Bronchial epithelial cell (primary cell): ENCODE measurements at places on chromosomes 6 and 20.
A peak's percentile ranks its signal among the peaks of the same experiment; 100 is the strongest.

GRCh38 chr6:142300758-142301650 is 803 bp upstream of the ADGRG6 start:
- peak; percentile 98 for DNase-seq

- peak; percentile 39 for DNase-seq
These were observed 76.4 kb upstream of the RNF24 start for GRCh38 chr20:4091490-4092479.

DNA sequence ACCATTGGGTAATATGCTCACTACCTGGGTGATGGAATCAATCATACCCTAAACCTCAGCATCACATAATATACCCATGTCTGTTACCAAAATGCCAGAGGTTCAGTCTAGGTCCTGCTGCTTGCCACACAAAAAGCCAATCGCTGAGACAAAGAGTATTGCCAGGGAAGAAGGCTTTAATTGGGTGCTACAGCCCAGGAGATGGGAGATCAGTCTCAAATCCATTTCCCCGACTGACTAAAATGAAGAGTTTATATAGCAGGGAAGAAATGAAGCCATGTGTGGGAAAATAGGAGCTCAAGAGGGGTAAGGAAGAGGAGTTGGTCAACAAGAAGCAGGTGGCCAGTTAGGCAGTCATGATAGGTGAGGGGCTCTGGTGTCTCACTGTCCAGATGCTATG is 149.6 kb downstream of the QRSL1 start:
- no peak for DNase-seq

- no peak for DNase-seq
These were observed 83.4 kb downstream of the TCP11 start for GRCh38 chr6:35057449-35058357.

DNA sequence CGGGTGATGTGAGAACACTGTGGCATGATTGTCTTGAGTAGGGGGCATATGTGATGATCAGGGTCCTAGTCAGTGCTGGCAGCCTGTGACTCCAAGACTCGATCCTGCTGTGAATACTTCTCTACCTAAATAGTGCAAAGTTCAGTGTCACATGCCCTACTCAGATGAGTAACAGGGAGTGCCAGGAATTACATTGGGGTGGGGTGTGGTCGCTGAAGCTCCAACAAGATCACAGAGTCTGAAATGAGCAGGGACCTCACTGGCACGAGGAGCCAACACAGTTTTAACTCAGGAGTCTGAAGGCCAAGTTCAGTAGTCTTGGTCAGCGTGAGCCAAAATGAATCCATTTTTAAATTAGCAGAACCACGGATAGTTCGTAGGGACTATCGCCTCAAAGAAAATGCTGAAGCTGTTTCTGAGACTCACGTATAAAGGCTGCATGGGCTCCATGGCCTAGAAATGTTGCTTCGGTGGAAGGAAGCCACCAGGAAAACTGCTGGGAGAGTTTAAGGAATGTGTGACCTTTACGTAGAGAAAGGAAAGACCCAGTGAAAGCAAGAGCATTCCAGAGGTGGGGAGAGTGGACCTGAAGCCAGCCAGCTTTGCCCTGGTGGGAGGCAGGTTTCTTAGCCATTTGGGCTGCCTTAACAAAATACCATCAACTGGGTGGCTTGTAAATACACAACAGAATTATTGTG is 72.2 kb downstream of the RPP40 start:
- peak; percentile 60 for DNase-seq

DNA sequence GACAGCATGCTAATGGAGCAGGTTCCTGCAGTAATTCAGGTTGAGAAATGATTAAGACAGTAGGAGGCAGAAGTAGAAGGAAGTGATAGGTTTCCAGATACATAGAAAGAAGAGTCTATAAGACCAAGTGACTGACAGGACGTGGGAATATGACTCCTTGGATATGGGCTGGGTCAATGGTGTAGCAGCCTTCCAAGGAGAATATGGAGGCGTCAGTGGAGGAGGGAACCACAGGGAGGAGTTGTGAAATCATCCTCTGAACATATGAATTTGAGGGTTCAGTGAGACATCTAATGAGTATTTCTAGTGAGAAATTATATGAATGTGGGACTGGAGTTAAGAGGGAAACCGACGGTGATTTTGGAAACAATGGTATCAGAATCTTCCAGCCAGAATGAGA is 43.3 kb downstream of the NUDT3 start:
- no peak for DNase-seq

DNA sequence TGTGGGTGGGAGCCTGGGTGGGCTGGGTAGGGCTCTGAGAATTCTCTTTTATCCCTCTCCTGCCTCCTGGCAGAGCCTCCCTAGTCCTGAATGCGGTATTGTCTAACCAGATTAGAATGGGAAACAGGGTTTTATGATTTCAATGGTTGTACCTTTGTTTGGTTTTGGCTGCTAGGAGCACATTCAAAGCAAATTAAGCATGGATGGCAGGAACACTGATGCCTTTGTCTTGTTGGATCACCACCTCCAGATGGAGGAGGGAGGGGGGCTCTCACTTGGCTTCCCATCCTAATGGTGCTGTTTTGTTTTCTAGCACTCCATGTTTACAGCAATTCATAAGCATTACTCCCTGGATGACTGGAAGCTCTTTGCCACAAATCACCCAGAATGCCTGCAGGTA is 11.6 kb downstream of the GMPR start:
- no peak for DNase-seq

DNA sequence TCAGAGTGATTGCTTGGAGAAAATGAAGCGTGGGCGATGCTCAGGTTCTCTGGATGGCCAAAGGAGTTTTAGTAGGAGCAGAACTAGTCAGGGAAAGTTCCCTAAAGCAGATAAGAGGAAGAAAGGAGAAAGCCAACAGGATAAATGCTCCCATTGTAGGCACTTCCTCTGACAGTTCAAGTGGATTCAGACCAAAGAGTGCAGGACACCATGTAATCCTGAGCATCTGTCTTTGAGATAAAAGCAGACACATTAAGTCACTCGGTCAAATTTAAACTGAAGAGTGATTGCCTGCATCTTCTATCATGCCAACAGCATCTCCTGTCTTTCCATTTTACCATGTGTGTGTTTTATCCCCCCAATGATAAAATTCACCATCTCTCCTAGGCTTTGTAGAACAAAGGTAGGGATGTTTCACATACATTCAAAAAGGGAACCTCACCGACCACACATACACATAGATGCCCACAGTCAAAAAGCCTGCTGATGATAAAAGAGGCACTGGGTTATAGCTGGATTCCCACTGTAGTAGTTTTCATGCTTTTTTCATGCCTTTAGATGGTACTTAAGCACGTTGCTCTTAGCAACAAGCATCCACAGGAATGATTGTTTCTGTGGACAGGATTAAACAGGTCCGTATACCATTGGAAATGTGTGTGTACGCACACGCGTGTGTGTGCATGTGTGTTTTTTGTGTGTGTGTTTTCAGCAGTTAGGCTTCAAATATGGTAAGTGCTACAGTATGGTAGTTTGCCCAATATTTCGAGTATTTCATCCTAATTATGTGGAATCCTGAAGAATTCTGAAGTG is 7.0 kb downstream of the GRIK2 start:
- no peak for DNase-seq

DNA sequence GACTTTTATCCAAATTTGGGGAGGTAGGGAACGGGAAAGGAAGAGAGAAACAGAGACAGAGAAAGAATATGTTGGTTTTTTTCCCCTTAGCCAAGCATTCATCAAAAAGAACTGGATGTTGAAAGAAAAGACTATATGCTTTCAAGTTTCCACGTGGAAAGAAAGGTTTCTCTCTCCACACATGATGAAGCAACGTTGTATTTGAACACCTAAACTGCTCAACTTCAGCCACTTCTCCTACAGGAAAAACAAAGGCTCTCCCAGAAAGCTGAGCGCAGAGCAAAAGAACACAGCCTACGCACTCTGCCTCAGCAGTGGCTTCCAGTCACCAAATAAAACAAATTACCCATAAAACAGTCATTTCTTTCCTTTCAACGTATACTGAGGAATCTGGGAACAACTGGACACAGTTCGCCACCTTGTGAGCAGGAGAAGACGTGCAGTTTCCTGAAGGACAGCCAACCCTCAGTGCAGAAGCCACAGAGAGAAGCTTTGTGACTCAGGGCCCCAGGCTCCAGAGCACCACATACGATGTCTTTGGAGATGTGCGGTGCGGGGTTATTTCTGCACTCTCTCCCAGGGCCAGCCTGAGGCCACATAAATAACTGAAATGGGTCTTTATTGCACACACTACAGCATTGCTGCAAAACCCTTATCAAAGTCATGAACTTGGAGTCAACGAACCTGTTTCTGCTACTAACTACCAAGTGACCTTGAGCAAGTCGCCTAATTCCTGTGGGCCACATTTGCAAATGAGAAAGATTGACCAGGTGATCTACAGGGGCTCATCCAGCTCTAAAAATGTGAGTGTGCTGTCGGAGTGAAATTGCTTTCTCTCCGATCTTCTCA is 10.1 kb downstream of the IL17F start:
- DNase-seq, result peak; percentile 69

- no peak for DNase-seq
These were observed 18.5 kb upstream of the RNF39 start for GRCh38 chr6:30093951-30094661.

DNA sequence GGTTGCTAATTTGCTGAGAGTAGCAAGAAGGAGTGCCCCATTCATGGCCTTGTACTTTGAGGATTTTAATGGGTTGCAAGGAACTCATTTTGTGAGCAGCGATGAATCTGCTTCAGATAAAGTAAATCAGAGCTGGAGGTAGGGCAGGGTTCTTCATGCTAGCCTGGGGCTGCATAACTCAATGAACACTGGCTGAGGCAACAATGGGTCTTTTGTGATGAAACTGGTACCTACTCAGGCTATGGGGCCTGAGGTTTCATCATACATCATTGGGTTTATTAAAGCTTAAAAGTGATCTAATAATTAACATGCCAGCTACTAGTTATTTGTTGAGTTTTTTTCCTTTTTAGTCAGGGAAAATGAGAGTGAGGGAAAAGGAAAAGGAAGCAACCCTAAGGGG is 106.9 kb downstream of the FAM50B start:
- DNase-seq, result no peak

- DNase-seq, result peak; percentile 36
These were observed 470.3 kb upstream of the JARID2 start for GRCh38 chr6:14775528-14775927.

- DNase-seq, result no peak
These were observed 16.6 kb downstream of the ZC3H12D start for GRCh38 chr6:149468179-149468578.

- no peak for DNase-seq
These were observed 52.6 kb downstream of the GFRAL start for GRCh38 chr6:55379895-55380294.
